ENCODE measurements at places on chromosomes 5 and 9.
A peak's percentile ranks its signal among the peaks of the same experiment; 100 is the strongest.

DNA sequence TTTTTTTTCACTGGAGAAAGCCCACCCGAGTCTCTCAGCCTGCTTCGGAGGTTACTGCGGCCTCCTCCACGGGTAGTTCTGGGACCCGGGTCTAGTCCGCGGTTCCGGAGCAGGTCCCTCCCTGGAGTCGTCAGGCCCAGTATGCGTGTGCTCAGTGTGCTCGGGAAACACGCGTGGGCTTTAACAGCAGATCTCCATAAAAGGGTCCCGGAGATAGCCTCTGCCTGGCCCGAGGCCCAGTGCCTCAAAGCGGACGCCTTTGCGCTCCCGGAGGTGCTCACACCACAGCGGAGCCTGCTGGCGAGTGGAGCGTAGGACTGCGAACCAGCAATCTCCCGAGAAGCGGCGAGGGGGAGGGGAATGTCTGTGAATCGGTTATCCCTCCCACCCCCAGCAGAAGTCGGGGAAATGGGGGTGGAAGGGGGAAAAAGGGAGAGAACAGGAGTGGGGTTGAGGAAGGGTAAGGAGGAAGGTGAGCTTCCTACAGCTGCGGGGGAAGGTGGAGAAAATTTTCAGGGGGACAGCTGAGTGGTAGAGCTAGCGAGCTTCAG is 28.7 kb downstream of the CDKN2A start:
- H3K27ac ChIP-seq, result no peak overlapping the region
- H3K4me1 ChIP-seq, result peaks cover 8% of the 10 kb centered on the region
- H3K27me3 ChIP-seq, result no peaks in the 10 kb centered on the region
- peak overlapping the region; percentile 57 for H3K4me3 ChIP-seq

GRCh38 chr5:133565993-133566392 is 46.3 kb downstream of the FSTL4 start:
- no peaks in the 10 kb centered on the region for H3K36me3 ChIP-seq
- H3K4me1 ChIP-seq, result no peaks in the 10 kb centered on the region
- H3K27me3 ChIP-seq, result no peaks in the 10 kb centered on the region
- DNase-seq, result no peak
- no peak overlapping the region for H3K4me3 ChIP-seq
- no peak overlapping the region for H3K27ac ChIP-seq

GRCh38 chr5:159243385-159243784 is 19.7 kb upstream of the UBLCP1 start:
- no peaks in the 10 kb centered on the region for H3K36me3 ChIP-seq
- no peak overlapping the region for H3K4me3 ChIP-seq
- H3K4me1 ChIP-seq, result no peaks in the 10 kb centered on the region
- no peak for DNase-seq
- H3K27ac ChIP-seq, result no peak overlapping the region
- no peaks in the 10 kb centered on the region for H3K27me3 ChIP-seq

DNA sequence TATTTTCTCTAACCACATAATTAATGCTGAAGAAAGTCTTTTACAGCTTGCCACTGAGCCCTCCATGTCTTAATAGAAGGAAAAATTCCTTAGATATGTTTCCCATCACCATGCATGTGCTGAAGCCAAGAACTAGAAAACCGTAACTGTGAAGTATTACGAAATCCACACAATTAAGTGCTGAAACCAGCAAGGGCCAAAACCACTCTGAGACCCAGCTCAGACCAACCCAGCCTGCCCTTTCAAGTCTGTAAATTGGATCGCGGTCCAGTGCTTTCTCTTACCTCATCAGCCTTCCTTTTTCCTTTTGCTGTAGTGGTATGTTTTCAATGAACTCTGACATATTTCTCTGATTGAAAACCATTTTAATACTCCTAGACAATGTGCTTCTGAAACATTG is 26.3 kb downstream of the SEMA5A start:
- DNase-seq, result no peak
- H3K36me3 ChIP-seq, result no peaks in the 10 kb centered on the region
- H3K4me3 ChIP-seq, result no peak overlapping the region
- H3K27me3 ChIP-seq, result no peaks in the 10 kb centered on the region

DNA sequence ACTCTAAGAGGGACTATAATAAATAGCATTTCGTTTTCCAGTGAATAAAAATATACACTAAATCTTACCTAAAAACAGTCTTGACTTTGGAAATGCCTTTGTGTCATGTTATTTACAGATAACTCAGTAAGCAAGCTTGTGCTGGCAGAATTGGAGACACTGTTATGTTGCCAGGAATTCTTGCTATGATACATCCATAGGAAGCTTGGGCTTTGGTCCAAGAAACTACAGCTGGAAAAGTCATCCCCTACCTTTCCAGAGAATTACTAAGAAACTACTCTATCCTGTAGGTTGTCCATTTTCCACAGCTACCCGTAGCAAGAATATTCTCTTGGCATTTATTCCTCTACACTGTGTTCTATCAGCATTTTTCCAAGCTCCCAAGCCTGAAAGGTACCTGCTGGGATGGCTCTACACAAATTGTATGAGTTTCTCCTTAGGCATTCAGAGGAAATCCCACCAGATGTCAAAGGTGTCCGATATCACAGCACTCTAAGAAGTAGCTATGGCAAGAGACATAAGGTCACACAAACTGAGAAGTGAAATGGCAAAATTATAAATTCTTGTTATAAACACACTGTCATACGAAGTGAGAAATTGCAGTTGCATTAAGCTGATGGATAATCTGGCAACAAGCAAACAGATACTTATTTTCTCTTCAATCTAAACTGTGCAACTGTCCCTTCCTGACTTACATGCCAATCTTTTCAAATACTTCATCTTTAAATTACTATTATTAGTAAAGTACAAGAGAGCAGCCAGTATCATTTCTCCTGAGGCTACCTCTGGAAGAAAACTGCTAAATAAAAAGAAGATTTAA is 68.5 kb downstream of the MCTP1 start:
- no peaks in the 10 kb centered on the region for H3K36me3 ChIP-seq
- H3K27me3 ChIP-seq, result no peaks in the 10 kb centered on the region
- H3K4me3 ChIP-seq, result no peak overlapping the region
- H3K27ac ChIP-seq, result no peak overlapping the region
- no peak for DNase-seq
- no peaks in the 10 kb centered on the region for H3K4me1 ChIP-seq

- H3K4me3 ChIP-seq, result no peak overlapping the region
- H3K27ac ChIP-seq, result no peak overlapping the region
- no peaks in the 10 kb centered on the region for H3K4me1 ChIP-seq
- no peaks in the 10 kb centered on the region for H3K36me3 ChIP-seq
- no peaks in the 10 kb centered on the region for H3K27me3 ChIP-seq
- no peak for DNase-seq
Measured at GRCh38 chr9:107711542-107711941, 222.0 kb upstream of the KLF4 start.

DNA sequence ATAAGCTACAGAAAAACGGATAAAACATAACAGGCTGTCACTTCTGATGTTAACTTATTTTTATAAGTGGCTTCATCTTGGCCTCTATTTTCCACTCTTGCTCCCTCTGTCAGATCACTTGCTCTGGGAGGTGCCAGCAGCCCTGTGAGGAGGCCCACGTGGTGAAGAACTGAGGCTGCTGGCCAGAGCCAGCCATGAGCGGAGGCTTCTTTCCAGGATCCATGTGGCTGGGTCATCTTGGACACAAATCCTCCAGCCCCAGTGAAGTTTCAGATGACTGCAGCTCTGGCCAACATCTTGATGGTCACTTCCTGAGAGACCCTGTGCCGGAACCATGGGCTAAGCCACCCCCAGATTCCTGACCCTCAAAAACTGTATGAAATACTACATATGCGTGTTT is 7.5 kb upstream of the CMBL start:
- H3K4me3 ChIP-seq, result no peak overlapping the region
- no peak overlapping the region for H3K27ac ChIP-seq
- DNase-seq, result no peak

GRCh38 chr5:16768184-16768583 is 151.4 kb upstream of the RETREG1 start:
- no peak overlapping the region for H3K27ac ChIP-seq
- no peak overlapping the region for H3K4me3 ChIP-seq
- no peaks in the 10 kb centered on the region for H3K4me1 ChIP-seq
- no peak for DNase-seq
- no peaks in the 10 kb centered on the region for H3K36me3 ChIP-seq
- H3K27me3 ChIP-seq, result no peaks in the 10 kb centered on the region

GRCh38 chr5:33583332-33583731 is 142.6 kb downstream of the TARS1 start:
- H3K27ac ChIP-seq, result no peak overlapping the region
- H3K27me3 ChIP-seq, result no peaks in the 10 kb centered on the region
- H3K4me3 ChIP-seq, result no peak overlapping the region
- no peaks in the 10 kb centered on the region for H3K36me3 ChIP-seq
- no peaks in the 10 kb centered on the region for H3K4me1 ChIP-seq
- DNase-seq, result no peak

DNA sequence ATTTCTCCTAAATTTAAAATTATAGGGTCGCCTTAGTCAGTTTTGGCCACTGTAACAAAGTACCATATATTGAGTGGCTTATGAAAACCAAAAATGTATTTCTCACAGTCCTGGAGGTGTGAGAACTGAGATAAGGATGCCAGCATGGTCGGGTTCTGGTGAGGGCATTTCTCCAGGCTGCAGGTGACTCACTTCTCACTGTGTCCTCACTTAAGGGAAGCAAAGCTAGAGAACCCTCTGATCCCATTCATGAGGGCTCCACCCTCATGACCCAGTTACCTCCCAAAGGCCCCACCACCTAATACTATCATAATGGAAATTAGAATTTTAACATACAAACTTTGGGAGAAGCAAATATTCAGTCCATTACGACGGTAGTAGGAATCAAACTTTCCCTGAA is 75.1 kb upstream of the FBN2 start:
- H3K36me3 ChIP-seq, result no peaks in the 10 kb centered on the region
- H3K4me1 ChIP-seq, result no peaks in the 10 kb centered on the region
- H3K27ac ChIP-seq, result no peak overlapping the region
- no peaks in the 10 kb centered on the region for H3K27me3 ChIP-seq
- no peak for DNase-seq

DNA sequence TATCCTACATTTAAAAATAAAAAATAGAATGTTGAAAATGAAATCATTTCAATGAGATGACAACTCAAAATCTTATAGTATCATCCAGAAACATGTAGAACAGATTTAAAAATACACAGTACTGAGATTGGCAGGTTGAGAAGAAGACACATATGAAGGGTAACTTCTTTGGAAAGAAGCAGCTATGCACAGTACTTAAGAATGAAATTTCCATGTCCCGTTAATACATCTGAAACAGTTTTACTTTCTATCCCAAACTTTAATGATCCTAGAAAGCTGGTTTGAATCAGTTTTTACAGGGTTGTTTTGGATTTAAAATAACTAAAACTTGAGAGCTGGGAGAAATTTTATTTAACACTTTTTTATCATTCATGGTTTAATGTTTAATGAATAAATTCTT is 36.0 kb upstream of the ARRDC3 start:
- H3K27ac ChIP-seq, result no peak overlapping the region
- H3K36me3 ChIP-seq, result no peaks in the 10 kb centered on the region
- no peak overlapping the region for H3K4me3 ChIP-seq
- DNase-seq, result no peak
- no peaks in the 10 kb centered on the region for H3K27me3 ChIP-seq

- peaks cover 7% of the 10 kb centered on the region for H3K27me3 ChIP-seq
- H3K4me1 ChIP-seq, result no peaks in the 10 kb centered on the region
- DNase-seq, result no peak
- no peak overlapping the region for H3K27ac ChIP-seq
Measured at GRCh38 chr9:133612816-133613215, 3.6 kb upstream of the FAM163B start.

GRCh38 chr5:168867241-168867640 is 288.1 kb upstream of the PANK3 start:
- H3K4me1 ChIP-seq, result no peaks in the 10 kb centered on the region
- no peaks in the 10 kb centered on the region for H3K27me3 ChIP-seq
- no peak for DNase-seq
- no peak overlapping the region for H3K4me3 ChIP-seq
- H3K27ac ChIP-seq, result no peak overlapping the region

- DNase-seq, result no peak
- no peak overlapping the region for H3K4me3 ChIP-seq
- H3K4me1 ChIP-seq, result no peaks in the 10 kb centered on the region
- H3K27ac ChIP-seq, result no peak overlapping the region
- H3K36me3 ChIP-seq, result no peaks in the 10 kb centered on the region
Measured at GRCh38 chr9:107606149-107606790, 116.7 kb upstream of the KLF4 start.

DNA sequence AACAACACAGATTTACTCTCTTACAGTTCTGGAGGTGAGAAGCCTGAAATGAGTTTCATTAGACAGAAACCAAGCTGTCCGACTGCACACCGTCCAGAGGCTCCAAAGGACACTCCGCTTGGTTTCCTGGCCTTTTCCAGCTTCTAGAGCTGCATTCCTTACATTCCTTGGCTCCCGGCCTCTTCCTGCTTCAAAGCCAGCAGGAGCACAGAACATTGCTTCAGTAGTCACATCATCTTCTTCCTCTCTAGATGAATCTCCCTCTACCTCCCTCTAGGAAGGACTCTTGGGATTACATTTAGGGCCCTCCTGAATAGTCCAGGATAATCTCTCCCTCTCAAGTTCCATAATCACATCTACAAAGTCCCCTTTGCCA is 213.3 kb downstream of the CDK5RAP2 start:
- no peaks in the 10 kb centered on the region for H3K27me3 ChIP-seq
- no peaks in the 10 kb centered on the region for H3K36me3 ChIP-seq
- no peak for DNase-seq

DNA sequence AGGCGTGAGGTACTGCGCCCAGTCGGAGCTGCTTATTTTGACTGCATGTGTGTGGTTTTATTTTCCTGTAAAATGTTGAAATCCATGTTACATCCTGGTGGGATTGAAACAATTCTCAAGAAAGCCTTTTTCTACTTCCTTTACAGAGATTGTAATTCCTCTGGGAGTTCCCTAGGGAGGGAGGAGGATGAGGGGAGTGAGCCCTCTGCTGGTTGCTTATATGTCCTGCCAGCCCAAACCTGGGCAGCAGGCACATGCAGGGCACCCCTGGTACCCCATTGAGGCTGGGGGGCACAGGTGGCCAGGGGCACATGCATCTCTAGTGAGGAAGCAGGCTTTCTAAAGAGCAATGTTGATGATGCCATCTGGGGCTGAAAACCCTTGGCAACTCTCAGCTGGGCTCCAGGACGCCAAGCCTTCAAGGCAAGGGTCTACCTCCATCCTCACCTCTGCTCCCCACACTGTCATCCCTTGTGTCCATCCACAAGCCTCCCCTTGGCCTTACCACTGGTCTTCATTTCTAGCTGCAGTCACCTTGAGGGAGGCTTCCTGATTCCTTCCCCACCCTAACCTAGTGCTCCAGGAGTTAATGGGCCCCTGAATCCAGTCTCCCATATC is 84.7 kb upstream of the TNFSF8 start:
- DNase-seq, result no peak
- no peaks in the 10 kb centered on the region for H3K36me3 ChIP-seq
- no peaks in the 10 kb centered on the region for H3K4me1 ChIP-seq
- H3K27me3 ChIP-seq, result no peaks in the 10 kb centered on the region

DNA sequence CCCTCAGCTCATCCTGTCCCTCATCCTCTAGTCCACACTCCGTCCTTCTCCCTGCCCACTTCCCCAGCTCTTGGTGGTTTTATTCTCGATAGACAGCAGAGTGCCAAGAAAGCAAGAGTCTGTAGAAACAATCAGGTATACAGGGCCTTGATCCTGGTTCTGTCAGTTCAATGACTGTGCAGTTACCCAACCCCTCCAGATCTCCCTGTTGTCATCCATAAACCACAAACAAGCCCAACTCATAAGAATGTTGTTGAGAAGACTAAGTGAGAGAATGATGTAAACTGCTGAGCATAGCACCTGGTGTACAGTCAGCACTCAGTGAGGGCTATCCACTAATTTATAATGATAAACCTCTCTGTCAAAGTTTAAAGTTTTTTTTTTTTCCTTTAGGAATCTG is 31.3 kb downstream of the ISL1 start:
- H3K27me3 ChIP-seq, result no peaks in the 10 kb centered on the region
- no peaks in the 10 kb centered on the region for H3K36me3 ChIP-seq
- H3K4me1 ChIP-seq, result no peaks in the 10 kb centered on the region
- no peak overlapping the region for H3K27ac ChIP-seq
- no peak for DNase-seq
- no peak overlapping the region for H3K4me3 ChIP-seq
